ENCODE measurements at places on chromosomes 2 and 18.

DNA sequence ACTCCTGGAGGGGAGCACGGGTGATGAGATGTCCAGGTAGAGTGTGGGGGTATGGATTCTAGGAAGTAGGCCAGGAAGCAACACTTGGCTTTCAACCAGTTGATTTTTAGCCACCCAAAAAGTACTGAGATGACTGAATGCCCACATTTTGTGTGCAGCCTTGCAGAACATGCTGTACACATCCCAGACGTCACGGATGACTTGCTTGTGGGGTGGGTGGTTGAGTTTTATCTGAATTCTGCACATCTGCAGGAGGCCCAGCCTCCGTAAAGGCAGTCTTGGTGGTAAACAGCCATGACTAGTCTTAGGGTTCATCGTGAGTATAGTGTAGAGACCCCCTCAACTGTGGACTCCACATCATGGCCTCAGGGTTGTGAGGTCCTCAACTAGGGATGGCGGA, 53.3 kb upstream of the CCDC195 start:
- DNase-seq, result no peak

DNA sequence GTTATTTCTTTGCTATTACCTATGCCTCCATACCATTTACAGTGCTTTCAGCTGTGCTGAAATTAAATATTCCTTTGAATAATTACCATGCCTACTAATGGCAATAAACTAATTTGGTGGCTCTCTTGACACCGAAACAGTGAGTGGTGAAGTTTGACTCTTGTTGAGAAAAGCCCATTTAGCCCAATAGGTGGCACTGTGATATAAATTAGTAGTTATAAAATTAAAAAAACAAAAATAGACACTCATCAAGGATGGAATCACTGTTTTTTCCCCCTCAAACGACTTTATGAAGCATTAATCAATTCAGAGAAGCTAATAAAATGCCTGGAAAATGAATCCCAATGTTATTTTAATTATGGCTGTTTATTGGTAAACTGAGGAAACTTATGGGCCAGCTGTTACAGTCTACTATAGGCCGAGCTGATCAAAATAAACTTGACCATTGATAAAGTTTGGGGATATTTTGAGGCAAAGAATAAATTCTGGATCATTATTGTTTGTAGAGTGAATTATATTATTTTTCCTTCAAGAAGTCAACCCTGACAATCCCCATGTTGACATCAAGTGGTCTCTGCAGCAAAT, 339.6 kb downstream of the TRIB2 start:
- peak; percentile 11 for DNase-seq

- no peak for DNase-seq
Observed at GRCh38 chr2:105791229-105791628, 46.5 kb downstream of the NCK2 start.

GRCh38 chr18:76972846-76973519, 150.6 kb downstream of the ZNF236 start:
- no peak for DNase-seq

DNA sequence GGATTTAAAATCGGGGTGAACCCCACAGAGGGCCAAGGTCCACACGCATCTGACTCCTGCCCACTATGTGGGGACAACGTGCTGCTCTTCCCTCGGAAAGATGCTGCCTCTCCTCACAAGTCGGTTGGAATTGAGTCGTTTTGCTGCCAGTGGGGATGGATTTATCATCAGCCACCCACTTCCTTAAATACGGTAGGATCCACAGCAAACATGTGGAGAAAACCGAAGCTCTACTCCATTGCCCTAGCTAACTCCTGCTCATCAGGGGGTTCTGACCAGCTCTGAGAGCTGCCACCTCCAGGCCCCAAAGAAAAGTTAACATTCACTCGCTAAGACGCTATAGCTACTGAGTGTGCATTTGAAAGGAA, 80.9 kb downstream of the CHRNA1 start:
- DNase-seq, result no peak

DNA sequence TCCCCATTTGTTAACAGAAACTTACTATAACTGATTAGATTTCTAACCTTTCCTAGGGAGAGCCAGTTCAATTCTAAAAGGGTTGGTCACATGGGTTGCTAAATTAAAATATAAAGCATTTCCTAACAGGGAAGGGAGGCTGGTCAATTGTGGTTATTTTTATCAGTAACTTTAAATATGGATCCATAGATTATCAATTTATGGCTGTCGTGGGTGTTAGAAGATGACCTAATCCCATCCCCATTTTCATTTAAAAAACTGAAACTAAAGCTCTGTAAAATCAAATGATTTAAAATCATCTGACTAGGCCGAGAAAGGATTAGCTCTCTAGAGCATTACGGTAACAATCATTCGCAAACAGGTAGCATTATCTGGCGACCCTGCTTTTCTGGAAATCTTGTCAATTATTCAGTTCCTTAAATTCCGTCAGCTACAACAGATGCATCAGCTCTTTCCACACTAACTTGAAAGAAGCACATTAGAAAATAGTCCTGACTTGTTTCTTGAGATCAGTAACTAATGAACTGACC, 953 bp upstream of the HNRNPA3 start:
- no peak for DNase-seq

DNA sequence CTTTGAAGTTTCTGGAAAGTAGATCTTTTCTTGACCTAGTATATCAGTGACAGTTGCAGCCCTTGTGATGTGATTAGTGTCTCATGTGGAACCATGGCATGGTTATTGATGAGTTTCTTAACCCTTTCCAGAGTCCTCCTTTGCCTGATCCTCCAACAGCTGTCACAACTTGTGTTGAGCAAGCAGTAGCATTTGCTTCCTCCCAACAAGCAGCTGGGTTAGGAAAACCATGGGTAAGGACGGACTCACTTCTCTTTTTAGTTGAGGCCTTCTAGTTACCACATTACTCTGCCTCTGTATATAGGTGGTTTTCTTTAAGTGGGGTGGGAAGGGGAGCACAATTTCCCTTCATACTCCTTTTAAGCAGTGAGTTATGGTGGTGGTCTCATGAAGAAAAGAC, 96.3 kb downstream of the XRCC5 start:
- DNase-seq, result no peak

GRCh38 chr2:48328159-48328809, 201.7 kb upstream of the STON1 start:
- no peak for DNase-seq

DNA sequence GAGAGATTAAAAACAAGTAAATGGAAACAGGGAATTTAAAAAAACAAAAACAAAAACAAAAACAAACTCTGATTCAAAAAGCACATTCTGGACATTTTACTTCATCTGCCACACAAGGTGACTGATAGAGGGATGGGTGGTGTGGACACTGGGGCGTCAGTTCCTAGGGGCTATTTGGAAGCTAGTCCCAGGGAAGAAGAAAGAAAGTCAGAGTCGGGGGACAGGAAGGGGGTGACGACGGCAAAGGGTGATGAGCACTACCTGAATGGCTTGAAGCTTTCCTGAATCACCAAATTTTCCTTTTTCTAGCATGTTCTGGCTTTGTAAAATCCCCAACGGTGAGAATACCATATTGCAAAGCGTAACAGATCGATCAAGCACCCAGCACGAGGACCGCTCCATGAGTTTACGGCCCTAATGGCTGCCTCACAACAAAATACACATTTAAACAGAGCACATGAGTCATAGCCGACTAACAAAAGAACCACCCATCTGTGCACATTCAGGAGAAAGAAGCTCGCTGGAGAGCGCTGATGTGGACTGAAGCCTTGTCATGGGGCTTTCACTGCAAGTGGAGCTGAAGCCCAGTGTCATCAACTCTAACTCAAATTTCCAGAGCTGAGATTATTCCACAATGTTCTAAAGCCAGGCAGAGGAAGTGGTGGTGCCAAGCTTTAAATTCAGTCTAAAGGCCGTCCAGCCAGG, 178.9 kb downstream of the LNPK start:
- no peak for DNase-seq

- no peak for DNase-seq
Observed at GRCh38 chr2:175057078-175057685, 52.0 kb upstream of the CHN1 start.

DNA sequence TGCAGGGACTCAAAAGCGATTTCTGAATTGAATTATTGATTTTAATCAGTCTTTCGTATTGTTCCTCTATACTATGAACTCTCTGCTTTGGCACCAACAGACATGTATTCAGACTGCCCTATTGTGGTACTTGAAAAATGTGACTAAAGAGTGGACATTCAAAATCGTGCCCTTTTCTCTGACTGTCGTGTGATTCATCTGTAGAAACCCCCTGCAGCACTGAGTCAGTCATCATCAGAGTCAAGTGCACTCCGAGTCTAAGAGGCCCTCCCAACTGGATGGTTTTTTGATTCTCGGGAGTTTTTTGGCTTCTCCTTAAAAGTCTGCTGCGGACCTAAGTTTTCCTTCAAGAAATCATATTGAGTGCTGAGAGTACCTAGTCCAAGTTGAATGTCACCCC, 96.4 kb upstream of the FOSL2 start:
- DNase-seq, result no peak

DNA sequence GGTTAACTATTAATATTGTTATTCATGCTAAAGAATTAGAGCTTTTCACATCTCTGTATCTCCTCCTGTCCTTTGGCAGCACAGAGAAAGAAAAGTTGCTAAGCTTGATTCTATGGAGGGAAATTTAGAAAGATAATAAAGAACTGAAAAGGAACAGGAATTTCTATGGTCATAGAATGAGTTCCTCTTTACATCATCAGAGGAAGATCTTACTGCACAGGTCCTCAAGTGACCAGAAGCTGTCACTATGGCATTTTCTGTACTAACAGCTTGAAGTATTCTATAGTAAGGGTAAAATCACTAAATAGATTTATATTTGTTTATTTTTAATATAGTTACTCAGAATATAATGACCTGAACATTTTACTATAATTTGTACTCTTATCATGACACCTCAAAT, 6.0 kb upstream of the PRKD3 start:
- DNase-seq, result no peak

DNA sequence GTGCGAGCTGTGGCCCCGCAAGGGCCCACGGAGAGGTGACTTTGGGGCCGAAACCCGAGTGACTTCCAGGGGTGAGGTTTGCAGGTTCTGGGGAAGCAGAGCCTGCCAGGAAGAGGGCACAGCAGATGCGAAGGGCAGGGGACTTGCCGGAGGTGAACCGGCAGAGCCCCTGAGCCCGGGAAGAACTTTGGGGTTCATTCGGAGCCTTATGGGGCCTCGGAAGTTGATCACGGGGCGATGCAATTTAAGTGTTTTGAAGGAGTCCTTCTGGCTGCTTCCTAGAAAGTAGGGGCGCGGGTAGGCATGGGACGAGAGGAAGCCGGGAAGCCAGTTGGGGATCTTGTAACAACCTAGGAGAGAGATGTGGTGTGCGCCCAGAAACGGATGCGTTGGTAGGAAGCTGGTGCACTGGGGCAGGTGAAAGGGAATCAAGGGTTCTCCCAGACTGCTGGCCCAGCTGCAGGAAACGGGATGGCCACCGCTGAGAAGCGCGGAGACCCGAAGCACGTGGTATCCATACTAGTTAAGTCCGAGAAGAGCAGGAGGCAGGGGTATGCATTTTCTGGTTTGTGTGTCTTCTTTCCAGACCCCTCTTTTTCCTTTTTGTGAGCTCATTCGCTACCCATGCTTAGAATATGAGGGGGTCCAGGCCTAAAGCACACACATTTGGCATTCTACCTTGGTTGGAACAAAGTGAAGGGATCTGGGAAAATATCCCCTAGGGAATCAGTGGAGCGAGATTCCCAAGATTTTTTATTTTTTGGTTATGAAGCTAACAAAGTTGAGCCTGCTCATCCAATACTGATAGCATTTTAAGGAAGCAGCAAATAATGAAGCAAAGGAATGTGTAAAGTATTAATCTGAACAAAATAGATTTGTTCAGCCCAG, 758 bp downstream of the SCLY start:
- DNase-seq, result peak; percentile 57

DNA sequence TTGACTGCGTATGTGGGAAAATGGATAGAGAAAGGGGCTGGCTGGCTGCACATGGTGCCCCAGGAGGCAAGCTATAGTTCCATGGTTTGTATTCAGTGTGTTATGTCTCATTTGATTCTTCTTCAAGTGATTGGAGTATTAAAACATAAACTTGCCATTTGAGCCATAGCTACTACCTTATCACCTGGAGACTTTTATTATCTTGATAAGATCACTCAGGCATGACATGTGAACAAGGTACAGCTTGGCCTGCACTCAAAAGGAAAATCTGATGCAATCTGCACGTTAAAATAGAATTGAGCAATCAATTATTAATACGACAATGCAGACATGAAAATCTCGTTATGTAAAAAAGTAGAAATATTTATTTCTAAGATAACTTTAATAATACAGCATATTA, 116.9 kb downstream of the RND3 start:
- DNase-seq, result no peak

GRCh38 chr18:47756364-47757016, 174.0 kb downstream of the SMAD2 start:
- peak; percentile 59 for DNase-seq

GRCh38 chr2:70828115-70828514, 7.5 kb downstream of the CD207 start:
- DNase-seq, result no peak

DNA sequence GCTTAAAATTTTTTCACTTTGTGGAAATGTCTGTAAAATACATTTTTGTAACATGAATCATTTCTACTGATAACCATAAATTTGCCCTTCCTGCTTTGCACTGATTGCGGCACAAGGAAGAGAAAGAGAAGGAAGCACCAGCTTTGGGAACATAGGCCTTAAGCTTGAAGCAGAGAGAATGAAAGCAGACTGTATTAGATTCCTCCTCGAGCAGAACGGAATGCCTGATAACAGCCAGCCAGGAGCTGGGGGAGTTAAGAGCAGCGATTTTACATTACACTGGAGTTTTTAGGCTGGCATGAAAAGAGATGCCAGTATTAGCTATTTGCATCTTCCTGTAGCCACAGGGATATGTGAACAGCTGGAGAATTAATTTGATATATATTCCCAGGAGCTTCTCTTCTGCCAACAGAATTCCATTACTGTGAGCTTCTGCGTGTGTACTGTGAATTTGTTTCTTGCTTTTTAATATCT, 33.5 kb downstream of the CRIM1 start:
- DNase-seq, result no peak

GRCh38 chr18:63271148-63271547, 48.4 kb downstream of the BCL2 start:
- no peak for DNase-seq

GRCh38 chr2:18384242-18384641, 176.2 kb downstream of the RDH14 start:
- no peak for DNase-seq

GRCh38 chr2:174952607-174953006, 52.6 kb downstream of the CHN1 start:
- no peak for DNase-seq

DNA sequence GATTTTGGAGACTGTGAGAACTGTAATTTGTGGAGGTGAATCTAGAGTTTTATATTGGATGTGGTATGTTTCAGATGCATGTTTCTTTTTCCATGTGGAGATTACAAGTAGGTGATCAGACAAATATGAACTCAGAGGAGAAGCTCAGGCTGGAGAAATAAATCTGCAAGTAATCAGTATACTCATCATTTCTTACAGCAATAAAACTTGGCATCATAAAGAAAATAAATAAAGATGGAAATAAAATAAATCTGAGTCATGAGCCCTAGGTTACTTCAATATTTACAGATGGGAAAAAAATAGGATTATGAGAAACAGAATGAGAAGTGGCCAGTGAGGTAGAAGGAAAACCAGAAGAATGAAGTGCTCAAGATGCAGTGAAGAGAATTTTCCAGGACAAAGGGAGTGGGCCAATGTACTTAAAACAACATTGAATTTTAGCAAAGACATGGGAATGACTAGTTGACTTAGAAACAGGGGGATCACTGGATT, 453.8 kb downstream of the DSC3 start:
- no peak for DNase-seq
